Stimulated activated CD8-positive, alpha-beta memory T cell treated with anti-CD3 and anti-CD28 coated beads, Interleukin-2, amount 100 ng/mL, for 1 hour (primary cell): ENCODE measurements at places on chromosomes 5 and 9.

DNA sequence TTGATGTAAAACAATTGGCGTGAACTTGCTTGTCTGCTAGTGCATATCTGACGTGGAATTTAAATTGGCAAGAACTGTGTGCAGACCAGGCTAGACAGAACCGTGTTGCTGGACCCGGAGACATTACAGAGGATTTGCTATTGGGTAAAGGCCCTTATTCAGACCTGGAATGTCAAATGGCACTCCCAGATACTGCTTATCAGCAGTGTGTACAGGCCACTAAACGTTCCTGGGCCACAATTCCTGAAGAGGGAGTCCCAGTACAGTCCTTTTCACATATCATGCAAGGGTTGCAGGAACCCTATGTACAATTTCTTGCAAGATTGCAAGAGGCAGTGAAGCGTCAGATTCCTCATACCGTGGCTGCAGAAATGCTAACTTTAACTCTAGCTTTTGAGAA is 13.5 kb upstream of the MCCC2 start:
- DNase-seq: no peak

DNA sequence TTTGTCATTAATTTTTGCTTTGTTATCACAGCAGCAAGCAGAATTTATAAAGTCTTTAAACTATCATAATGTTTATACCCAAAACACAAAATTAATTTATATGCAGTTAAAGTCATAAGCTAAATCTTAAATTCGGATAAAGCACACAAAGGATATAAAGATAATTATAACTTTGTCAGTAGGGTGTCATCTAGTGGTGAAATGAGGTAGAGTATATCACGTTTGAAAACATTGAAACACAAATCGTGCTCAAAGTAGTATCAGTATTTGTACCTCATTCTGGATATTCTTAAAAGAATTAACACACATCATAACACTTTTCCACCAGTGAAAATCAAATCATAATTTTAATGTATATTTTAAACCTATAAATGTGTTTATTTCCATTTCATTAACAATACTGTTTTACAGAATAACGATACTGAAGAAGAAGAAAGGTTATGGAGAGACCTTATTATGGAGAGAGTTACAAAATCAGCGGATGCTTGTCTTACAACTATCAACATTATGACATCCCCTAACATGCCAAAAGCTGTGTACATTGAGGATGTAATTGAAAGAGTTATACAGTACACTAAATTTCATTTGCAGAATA is 129.5 kb downstream of the NIPBL start:
- no peak for DNase-seq

GRCh38 chr9:137286975-137287383 is 9.5 kb downstream of the TOR4A start:
- no peak for DNase-seq

- no peak for DNase-seq
These were observed 683 bp downstream of the CLPTM1L start for GRCh38 chr5:1343931-1344901.

DNA sequence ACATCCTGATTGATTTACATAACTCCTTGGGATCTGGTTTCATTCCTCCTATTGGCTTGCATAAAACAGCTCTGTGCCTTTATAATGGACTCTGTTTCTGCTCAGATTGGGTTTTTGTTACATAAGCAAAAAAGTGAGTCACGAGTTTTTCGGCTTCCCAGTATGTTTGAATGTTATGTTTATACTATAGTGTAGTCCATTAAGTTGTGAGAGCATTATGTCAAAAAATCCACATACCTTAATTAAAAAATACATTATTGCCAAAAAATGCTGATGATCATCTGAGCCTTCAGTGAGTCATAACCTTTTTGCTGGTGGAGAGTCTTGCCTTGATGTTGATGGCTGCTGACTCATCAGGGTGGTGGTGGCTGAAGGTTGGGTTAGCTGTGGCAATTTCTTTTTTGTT is 144.6 kb downstream of the CCDC171 start:
- DNase-seq: no peak

DNA sequence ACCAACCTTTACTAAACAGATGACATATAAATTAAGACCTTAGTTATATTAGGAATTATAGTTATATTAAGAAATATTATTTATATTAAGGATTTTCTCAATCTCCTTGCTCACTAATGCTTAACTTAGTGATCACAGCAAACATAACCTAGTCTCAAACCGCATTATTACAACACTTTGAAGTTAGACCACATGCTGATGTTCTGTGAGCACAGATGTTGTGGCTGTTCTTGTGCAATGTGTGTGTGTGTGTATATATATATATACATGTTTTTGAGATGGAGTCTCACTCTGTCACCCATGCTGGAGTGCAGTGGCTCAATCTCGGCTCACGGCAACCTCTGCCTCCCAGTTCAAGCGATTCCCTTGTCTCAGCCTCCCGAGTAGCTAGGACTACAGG is 20.5 kb downstream of the ELP1 start:
- DNase-seq: no peak

DNA sequence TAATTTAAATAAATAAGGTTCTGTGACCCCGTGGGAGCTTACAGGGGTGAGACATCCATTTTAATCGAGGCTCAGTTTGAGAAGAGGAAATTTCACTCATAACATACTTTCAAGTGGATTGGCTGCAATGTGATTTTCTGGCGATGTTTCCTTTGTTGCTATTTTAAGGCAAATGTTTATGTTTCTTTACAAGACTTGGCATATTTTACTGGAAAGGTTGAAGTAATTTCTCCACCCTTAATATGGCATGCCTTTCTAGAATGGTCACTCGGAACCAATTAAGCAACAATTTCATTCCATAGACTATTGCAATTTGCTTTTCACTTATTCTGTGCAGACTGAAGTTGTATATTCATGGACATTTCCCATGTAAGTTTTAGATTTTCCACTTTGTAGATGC is 438.0 kb upstream of the WWC1 start:
- DNase-seq: no peak

GRCh38 chr5:71899865-71900342 is 180.8 kb downstream of the CARTPT start:
- no peak for DNase-seq

GRCh38 chr9:101904845-101905244 is 166.4 kb upstream of the GRIN3A start:
- DNase-seq: no peak

- DNase-seq: no peak
These were observed 13.6 kb downstream of the LHX3 start for GRCh38 chr9:136191099-136191959.

DNA sequence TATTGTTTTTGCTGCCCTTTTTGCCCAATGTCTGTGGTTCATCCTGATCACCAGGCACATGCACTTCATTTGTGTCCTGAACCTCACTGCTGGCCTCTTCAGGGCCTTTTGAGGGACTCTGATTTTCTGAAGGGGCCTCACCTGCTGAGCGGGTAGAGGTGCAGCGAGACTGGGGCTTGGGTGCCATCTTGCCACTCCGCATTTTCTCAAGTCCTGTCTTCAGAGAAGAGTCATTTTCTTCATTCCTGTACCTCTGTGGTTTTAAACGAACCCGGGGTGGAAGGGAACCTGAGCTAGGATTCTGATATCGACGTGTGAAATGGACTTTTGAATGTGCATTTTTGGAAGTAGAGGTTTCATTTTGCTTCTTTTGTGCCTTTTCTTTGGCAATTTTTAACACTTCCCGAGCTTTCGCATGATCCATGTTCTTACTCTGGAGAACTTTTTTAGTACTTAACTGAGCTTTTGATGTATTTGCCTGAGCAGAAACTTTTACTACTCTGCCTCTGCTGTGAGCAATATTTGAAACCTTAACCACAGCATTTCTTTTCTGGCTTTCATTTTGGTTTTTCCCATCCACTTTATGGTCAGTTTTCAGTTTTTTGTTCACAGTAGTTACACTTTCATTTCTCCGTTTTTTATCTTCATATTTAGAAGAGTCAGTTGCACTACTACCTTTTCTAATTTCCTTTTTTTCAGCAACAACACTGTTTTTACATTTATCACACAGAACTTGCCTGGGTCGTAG is 26.1 kb downstream of the PWWP2A start:
- DNase-seq: no peak

DNA sequence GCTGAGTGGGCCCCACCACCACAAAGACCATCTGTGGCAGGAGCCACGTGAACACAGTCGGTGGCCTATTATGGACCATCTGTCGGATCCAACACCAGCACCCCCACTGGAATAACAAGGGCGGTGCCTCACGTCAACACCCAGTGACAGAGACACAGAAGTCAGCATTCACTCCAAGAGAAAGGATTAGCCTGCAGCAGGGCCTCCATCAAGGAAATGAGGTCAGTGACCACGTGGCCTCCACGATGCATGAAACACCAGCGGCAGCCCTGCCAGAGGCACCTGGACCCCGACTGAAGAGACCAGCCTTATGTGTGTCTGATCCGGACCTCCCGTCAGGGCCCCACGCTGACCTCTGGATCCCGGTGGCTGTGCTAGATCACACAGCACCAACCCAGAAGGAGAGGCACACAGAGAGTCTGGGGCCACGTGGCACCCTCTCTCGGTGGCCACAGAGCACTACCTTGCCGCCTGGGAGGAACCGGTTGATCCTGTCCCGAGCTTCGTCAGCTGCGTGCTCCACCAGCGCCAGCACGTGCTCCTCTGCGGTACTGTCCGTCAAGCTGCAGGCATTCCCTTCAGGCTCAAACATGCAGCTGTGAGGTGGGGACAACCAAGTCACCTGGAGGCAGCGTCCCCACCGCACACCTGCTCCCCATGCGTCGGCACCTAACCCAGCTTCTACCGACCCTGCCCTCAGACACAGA is 9.0 kb downstream of the BRD9 start:
- DNase-seq: no peak

- DNase-seq: no peak
These were observed 4.1 kb downstream of the SLC31A2 start for GRCh38 chr9:113154946-113155345.

GRCh38 chr9:28320616-28321015 is 747.3 kb upstream of the C9orf72 start:
- no peak for DNase-seq
